Mesendoderm (in vitro differentiated cells): ENCODE measurements at places on chromosomes 1 and 21.

GRCh38 chr1:206699000-206699586, 14.4 kb downstream of the MAPKAPK2 start:
- H3K27me3 ChIP-seq, result no peaks in the 10 kb centered on the region
- H3K27ac ChIP-seq, result no peak overlapping the region
- H3K36me3 ChIP-seq, result no peaks in the 10 kb centered on the region

DNA sequence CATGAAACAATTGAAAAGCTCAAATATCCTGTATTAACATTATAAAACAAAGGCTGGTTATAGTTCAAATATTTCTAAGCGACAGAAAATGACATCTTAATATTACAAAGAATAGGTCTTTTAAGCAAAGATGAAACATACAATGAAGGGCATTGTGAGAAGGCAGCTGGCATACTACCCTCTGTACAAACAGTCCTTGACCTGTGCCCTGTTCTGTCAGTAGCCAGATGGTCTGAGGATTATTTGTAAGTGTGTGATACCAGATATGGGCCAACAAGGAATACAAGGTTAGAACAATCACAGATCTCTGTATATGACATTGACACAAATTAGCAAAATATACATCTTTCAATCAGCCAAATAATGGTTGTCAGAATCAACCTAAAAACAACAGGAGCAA, 1350.4 kb downstream of the AMY1C start:
- H3K4me3 ChIP-seq, result no peak overlapping the region
- H3K4me1 ChIP-seq, result no peaks in the 10 kb centered on the region
- H3K27me3 ChIP-seq, result no peaks in the 10 kb centered on the region
- H3K36me3 ChIP-seq, result no peaks in the 10 kb centered on the region
- no peak for DNase-seq

DNA sequence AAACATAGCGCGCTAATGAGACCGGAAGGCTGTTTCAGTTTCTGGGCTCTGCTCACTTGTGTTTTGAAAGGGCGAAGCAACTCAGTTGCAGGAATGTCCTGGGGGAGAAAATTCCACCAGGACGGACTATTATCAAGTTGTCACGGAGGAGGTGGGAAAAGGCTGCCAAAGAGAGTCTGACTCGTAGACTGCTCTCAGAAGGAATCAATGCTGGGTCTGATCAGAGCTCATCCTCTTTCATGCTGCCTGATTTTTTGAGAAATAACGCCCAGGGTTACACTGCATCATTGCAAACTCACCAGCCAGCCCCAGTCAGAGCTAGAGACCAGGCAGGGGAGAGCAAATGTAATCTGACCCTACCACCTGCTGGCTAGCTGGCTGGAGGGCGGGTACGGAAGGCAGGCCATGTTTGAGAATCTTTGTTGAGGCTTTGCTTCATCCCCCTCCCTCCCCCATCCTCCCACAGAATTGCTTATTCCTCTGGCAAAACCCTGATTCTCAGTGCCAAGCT, 36.4 kb upstream of the BCL9 start:
- no peaks in the 10 kb centered on the region for H3K36me3 ChIP-seq
- H3K27ac ChIP-seq, result peak overlapping the region; percentile 59
- peak; percentile 96 for DNase-seq
- peaks cover 8% of the 10 kb centered on the region for H3K4me1 ChIP-seq
- no peak overlapping the region for H3K4me3 ChIP-seq

GRCh38 chr1:68384321-68384813, 65.4 kb downstream of the RPE65 start:
- H3K36me3 ChIP-seq, result no peaks in the 10 kb centered on the region
- peak; percentile 83 for DNase-seq
- no peaks in the 10 kb centered on the region for H3K4me1 ChIP-seq

DNA sequence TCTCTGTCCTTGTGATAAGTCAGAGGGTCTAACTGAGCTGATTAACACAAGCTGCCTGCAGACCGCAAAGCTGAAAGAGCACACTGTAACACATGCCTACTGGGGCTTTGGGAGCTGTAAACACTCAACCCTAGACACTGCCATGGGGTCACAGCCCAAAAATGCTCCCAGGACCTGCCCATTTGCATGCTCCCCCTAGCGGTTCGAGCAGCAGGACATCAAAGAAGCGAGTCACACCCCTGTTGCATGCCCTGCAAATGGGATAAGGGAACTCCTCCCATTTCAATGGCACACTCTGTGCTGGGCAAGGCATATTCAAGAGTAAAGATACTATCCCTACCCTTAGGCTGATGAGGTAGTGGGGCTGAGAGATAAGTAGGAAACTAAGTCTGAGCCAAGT, 22.8 kb downstream of the LCE3E start:
- H3K4me1 ChIP-seq, result no peaks in the 10 kb centered on the region
- H3K36me3 ChIP-seq, result no peaks in the 10 kb centered on the region
- DNase-seq, result peak; percentile 14
- H3K4me3 ChIP-seq, result no peak overlapping the region

- no peak overlapping the region for H3K27ac ChIP-seq
- no peaks in the 10 kb centered on the region for H3K27me3 ChIP-seq
- H3K4me3 ChIP-seq, result no peak overlapping the region
- H3K36me3 ChIP-seq, result no peaks in the 10 kb centered on the region
- H3K4me1 ChIP-seq, result no peaks in the 10 kb centered on the region
- DNase-seq, result no peak
Measured at GRCh38 chr1:24302209-24302611, 16.9 kb upstream of the GRHL3 start.

DNA sequence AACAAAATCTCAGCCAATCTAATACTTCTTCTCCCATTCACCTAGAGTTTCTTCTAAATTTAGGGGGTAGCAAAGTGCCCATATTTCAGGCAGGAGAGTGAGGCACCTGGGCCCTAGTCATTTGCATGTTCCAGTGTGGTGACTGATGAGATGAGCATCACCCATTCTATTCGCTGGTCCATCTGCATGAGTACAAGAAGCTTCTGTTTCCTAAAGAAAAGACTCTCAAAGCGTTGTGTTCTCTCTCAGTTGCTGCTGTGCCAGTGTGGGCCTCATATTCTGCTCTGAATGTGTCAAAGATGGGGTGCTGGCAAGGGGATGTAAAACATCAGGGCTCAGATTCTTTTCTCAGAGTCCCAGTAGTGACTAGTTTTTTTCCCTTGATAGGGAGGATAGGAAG, 16.1 kb upstream of the DPYD start:
- H3K4me3 ChIP-seq, result no peak overlapping the region
- no peaks in the 10 kb centered on the region for H3K27me3 ChIP-seq
- no peak overlapping the region for H3K27ac ChIP-seq
- no peaks in the 10 kb centered on the region for H3K36me3 ChIP-seq
- H3K4me1 ChIP-seq, result no peaks in the 10 kb centered on the region

DNA sequence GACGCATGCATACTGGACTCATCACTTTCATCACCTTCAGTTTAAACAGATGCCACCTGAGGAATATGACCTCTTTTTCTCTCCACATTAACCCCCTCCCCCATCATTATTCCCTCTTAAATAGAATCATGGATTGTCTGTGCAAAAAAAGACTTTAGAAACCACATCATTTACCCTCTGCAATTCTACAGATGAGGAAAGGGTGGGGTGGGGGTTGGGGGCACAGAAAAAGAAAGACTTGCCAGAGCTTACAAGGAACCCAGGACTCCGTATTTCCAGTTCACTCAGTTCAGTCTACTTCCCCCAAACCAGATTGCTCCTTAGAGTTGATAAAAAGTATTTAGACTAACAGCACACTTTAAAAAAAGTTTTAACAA, 26.2 kb upstream of the NFIA start:
- no peaks in the 10 kb centered on the region for H3K36me3 ChIP-seq
- DNase-seq, result no peak
- H3K27me3 ChIP-seq, result peaks cover 56% of the 10 kb centered on the region
- H3K27ac ChIP-seq, result no peak overlapping the region
- H3K4me3 ChIP-seq, result no peak overlapping the region

- H3K36me3 ChIP-seq, result no peaks in the 10 kb centered on the region
- H3K27me3 ChIP-seq, result no peaks in the 10 kb centered on the region
- no peak overlapping the region for H3K27ac ChIP-seq
- no peak for DNase-seq
- no peaks in the 10 kb centered on the region for H3K4me1 ChIP-seq
Measured at GRCh38 chr1:59164371-59164770, 132.5 kb upstream of the FGGY start.

GRCh38 chr1:84107955-84108354, 36.1 kb upstream of the PRKACB start:
- no peaks in the 10 kb centered on the region for H3K27me3 ChIP-seq
- no peak overlapping the region for H3K27ac ChIP-seq
- H3K4me1 ChIP-seq, result peaks cover 5% of the 10 kb centered on the region
- DNase-seq, result no peak
- H3K36me3 ChIP-seq, result no peaks in the 10 kb centered on the region

GRCh38 chr1:175155473-175155856, 37.1 kb downstream of the KIAA0040 start:
- no peak overlapping the region for H3K4me3 ChIP-seq

DNA sequence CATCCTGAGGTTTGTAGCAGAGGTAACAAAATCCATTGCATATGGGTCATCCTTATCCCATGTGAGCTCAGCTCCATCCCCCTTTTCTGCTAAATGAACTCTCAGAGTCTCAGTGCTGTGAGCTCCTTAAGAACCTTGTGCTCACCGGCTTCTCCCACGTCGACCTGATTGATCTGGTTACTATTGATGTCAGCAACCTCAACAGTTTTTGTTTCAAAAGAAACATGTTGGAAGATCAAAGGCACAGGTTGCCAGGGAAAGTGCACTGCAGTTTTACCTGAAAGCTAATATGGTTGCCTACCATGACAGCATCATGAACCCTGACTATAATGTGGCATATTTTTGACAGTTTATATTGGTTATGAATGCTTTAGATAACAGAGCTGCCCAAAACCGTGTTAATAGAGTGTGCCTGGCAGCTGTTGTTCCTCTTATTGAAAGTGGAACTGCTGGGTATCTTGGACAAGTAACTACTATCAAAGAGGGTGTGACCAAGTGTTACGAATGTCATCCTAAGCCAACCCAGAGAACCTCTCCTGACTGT, 131.4 kb downstream of the HS2ST1 start:
- no peaks in the 10 kb centered on the region for H3K36me3 ChIP-seq
- no peak overlapping the region for H3K4me3 ChIP-seq
- no peak overlapping the region for H3K27ac ChIP-seq
- no peaks in the 10 kb centered on the region for H3K27me3 ChIP-seq
- no peak for DNase-seq
- H3K4me1 ChIP-seq, result no peaks in the 10 kb centered on the region

- H3K36me3 ChIP-seq, result no peaks in the 10 kb centered on the region
- H3K27ac ChIP-seq, result no peak overlapping the region
- H3K4me1 ChIP-seq, result peaks cover 5% of the 10 kb centered on the region
- H3K4me3 ChIP-seq, result no peak overlapping the region
- peak; percentile 86 for DNase-seq
Measured at GRCh38 chr1:25796811-25797458, 3.1 kb upstream of the SELENON start.

DNA sequence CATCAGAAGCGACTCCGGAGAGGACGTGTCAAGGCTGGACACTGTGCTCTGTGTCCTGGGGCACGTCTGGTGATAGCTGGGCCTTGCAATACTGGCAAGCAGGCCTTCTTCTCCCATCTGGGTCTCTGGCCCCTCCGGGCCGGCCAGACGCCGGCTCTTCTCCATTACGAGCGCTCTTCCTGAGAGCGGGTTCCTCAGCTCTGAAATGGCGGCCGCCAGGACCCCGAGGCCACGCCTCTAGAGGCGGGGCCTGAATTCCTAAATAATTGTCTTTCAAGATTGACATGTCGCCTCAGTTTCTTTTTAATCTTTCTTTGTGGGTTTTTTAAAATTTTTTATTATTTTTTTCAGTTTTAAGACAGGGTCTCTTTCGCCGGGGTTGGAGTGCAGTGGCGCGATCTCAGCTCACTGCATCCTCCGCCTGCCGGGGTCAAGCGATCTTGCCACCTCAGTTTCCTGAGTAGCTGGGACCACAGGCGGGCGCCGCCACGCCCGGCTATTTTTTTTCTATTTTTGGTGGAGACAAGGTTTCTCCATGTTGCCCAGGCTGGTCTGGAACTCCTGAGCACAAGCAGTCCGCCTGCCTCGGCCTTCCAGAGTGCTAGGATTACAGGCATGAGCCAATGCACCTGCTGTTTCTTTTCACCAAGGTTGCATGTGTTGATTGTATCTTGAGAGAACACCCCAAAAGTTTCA, 9.2 kb downstream of the RNF2 start:
- no peak overlapping the region for H3K4me3 ChIP-seq
- H3K27me3 ChIP-seq, result no peaks in the 10 kb centered on the region
- no peaks in the 10 kb centered on the region for H3K36me3 ChIP-seq
- DNase-seq, result no peak

- no peak overlapping the region for H3K27ac ChIP-seq
- no peak for DNase-seq
- no peaks in the 10 kb centered on the region for H3K4me1 ChIP-seq
- no peak overlapping the region for H3K4me3 ChIP-seq
- H3K36me3 ChIP-seq, result no peaks in the 10 kb centered on the region
Measured at GRCh38 chr1:177922209-177922608, 47.6 kb downstream of the SEC16B start.

- peaks cover 7% of the 10 kb centered on the region for H3K4me1 ChIP-seq
- DNase-seq, result peak; percentile 87
- H3K27me3 ChIP-seq, result no peaks in the 10 kb centered on the region
- no peak overlapping the region for H3K4me3 ChIP-seq
- H3K27ac ChIP-seq, result no peak overlapping the region
- no peaks in the 10 kb centered on the region for H3K36me3 ChIP-seq
Measured at GRCh38 chr1:25503551-25504426, 39.6 kb upstream of the LDLRAP1 start.

GRCh38 chr1:153490272-153491051, 30.0 kb upstream of the S100A7 start:
- H3K27ac ChIP-seq, result no peak overlapping the region
- no peaks in the 10 kb centered on the region for H3K4me1 ChIP-seq
- no peak overlapping the region for H3K4me3 ChIP-seq
- no peaks in the 10 kb centered on the region for H3K27me3 ChIP-seq
- DNase-seq, result no peak

GRCh38 chr1:77511440-77511840, 171.0 kb downstream of the ZZZ3 start:
- H3K27me3 ChIP-seq, result no peaks in the 10 kb centered on the region
- DNase-seq, result no peak
- H3K27ac ChIP-seq, result no peak overlapping the region
- H3K36me3 ChIP-seq, result no peaks in the 10 kb centered on the region
- H3K4me1 ChIP-seq, result peaks cover 5% of the 10 kb centered on the region
- H3K4me3 ChIP-seq, result no peak overlapping the region

- DNase-seq, result no peak
- no peaks in the 10 kb centered on the region for H3K36me3 ChIP-seq
- no peak overlapping the region for H3K4me3 ChIP-seq
Measured at GRCh38 chr1:20375563-20375962, 84.9 kb downstream of the VWA5B1 start.

- no peaks in the 10 kb centered on the region for H3K4me1 ChIP-seq
- no peak overlapping the region for H3K4me3 ChIP-seq
- no peak overlapping the region for H3K27ac ChIP-seq
- H3K36me3 ChIP-seq, result no peaks in the 10 kb centered on the region
Measured at GRCh38 chr1:233473549-233474204, 140.2 kb upstream of the KCNK1 start.

DNA sequence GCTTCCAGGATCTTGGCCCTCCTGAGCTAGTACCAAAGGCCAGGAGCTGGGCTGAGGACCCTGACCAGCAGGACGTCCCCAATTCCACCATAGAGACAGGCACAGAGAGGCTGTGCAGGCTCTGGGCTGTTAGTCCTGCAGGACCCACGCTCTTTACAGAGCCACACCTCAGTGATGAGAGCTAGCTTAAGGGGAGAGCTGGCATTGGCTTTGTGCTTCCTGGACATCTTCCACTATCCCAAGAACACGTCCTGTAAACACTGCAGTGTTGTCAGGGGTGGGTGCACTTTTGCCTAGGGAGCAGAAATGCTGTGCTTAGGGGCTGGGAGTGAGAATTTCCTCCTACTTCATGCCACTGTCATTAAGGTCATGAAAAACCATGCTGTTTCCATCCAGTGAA, 91.7 kb upstream of the EDN2 start:
- no peaks in the 10 kb centered on the region for H3K4me1 ChIP-seq
- H3K27me3 ChIP-seq, result no peaks in the 10 kb centered on the region
- no peak for DNase-seq
